ENCODE measurements at places on chromosomes 13 and 19.

DNA sequence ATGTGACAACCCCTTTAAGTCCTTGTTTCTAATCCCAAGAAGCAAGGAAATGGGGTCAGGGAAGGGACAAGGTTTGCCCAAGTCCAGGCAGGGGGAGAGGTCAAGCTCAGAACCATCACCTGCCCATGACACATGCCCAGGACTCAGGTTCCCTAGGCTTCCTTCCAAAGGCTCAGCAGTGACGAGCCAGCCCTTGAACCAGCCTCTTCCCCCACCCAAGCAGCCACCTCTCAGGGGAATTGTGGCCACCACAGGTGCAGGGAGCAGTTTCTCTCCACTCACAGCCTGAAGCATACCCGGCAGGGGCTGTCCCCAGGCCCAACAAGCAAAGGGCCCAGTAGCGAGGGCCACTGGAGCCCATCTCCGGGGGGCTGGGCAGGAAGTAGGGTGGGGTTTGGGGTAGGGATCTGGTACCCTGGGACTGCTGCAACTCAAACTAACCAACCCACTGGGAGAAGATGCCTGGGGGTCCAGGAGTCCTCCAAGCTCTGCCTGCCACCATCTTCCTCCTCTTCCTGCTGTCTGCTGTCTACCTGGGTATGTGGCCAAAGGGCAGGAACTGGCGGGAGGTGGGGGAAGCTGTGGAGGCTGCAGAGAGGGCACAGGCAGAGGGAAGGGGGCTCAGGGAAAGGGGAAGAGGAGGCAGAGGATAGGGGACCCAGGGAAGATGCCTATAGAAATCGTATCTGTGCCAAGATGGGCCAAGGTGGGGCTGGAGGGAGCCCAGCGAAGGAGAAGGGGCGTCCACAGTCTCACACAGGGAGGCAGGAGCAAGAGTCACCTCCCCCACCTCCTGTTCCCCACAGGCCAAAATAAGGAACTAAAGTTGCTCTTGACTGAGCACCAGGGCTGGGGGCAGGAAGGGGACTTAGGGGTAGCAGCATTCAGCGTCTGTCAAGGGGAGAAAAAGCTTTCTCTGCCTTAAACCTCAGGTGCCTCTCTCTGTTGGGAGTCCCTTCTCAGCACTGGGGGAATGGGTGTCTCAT, at the start of gene CD79A:
Gene CD79A, plus strand, starts transcription at position 433 of the 986 bp plus-strand sequence. Its CDS starts 26 bp downstream, at position 459.
- DNase-seq: no peak

- DNase-seq: no peak
Measured at GRCh38 chr13:52785739-52786138, 46.1 kb upstream of the CNMD start.

DNA sequence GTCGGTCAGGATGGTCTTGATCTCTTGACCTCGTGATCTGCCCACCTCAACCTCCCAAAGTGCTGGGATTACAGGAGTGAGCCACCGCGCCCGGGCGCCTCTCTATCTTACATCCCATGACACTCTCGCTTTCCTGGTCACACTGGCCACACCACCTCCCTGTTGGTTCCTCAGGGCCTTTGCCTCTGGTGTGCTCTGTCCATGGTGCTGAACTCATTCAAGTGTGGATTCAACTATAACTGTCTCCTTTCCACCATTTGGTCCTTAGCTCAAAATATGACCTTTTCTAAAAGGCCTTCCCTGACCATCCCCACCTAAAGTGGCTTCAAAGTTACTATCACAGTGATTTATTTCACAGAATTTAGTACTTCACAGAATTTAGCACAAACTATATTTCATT, 3.7 kb upstream of the SMIM17 start:
- DNase-seq: no peak

- no peak for DNase-seq
Measured at GRCh38 chr19:4064149-4064495, 2.6 kb downstream of the ZBTB7A start.

DNA sequence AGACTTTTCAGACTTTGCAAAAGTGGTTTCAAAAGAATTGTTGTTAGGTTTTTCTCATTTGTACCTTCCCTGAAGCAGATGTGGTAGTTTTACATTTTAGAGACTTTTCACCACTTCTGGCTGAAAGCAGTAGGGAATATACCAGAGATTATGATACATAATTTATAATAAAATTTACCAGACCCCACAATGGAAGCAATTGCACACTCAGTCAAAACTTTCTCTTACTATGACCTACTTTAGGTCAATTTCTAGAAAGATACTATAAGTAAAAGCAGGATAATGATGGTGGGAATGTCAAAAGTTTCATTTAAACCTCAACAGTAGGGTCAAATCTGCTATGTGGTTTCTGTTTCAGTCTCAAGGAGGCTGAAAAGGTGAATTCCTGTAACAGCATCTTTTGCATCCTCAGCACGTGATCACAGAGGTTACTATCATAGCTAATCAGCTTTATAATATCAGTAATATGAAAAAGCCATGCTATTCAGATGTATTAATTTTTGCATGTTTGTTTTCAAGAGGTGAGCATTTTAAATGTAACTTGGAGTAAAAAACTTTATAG, 26.9 kb downstream of the PCCA start:
- no peak for DNase-seq

- no peak for DNase-seq
Measured at GRCh38 chr19:42433503-42434260, 6.5 kb upstream of the LIPE start.

DNA sequence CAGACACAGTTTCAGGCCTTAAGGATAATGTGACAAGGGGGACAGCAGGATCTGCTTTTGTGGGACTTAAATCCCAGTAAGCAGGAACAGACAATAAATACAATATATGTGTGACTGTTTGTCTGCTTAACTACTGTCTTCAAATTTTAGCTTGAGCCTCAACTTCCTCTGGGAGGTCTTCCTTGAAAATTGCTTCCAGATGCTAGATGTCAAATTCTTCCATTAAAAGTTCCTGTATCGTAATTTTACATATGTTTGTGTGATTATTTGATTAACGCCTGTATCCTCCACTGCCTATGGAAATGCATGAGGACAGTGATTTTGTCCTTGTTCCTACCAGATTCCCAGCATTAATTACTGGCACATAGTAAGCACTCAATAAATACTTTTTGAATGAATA, 385.5 kb downstream of the NDFIP2 start:
- DNase-seq: no peak

- no peak for DNase-seq
Measured at GRCh38 chr13:27835799-27836198, 43.5 kb downstream of the GSX1 start.

DNA sequence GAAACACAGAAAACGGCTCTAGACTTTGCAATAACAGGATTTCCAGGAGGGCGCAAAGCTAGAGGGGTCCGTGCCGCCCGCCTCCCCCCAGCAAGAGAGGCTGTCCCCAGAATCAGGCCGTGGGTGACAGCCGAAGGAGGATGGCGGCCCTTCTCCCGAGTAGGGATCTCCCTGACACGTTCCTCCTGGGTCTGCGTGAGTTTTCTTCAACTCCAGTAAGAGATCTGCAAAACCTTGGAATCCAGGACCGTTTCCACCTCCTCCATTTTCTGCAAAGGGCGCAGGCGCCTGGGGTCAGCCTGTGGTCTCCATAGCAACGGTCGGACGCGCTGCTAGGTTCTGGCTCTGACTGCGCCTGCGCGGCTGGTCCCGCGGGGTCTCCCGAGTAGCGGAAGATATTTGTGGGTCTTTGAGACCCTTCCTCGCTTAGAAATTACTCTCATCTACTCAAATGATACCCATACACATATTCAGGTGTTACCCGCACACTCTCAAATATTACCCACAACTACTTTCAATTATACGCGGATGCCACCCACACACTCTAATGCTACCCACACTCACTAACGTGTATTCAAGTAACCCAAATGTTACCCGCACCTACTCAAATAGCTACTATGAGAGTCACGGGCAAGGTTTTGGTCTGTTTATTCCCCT, 2.1 kb downstream of the PNMA8C start:
- peak; percentile 14 for DNase-seq

DNA sequence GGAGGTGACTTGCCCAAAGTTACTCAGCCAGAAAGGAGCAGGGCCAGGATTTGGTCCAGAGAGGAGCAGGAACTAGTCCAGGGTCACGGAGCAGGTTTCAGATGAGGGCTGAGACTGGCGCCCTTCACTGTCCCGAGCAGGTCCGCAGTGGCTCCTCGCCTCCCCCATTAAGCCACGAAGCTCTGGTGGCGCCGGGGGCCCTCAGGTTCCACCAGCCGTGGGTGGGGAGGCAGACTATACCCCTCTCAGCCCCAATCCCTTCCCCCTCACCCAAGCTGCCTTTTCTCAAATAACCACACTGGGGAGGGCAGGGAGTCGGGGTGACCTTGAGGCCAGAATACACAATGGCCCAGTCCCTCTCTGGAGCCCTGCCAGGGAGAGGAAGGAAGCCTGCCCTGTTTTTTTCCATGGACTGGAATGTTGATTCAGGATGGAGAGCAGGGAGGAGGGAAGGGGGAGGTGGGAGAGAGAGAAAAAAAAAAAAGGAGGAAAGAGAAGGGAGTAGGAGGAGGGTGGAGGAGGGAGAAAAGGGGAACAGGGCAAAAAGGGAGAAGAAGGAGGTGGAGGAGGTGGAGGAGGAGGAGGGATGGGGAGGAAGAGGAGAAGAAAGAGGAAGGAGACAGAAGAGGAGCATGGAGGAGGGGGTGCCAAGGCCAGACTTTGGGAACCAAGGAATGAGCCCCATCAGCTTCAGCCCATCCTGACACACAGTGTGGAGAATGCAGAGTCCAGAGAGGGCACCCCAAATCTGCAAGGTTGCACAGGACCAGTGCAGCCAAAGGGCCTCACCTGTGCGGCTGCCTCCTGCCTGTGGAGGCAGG, 19.7 kb downstream of the CEACAM16 start:
- no peak for DNase-seq

GRCh38 chr13:60282186-60282585, 114.8 kb upstream of the TDRD3 start:
- DNase-seq: peak; percentile 62
